GM12878 (cell line): ENCODE measurements at places on chromosomes 13 and 19.

DNA sequence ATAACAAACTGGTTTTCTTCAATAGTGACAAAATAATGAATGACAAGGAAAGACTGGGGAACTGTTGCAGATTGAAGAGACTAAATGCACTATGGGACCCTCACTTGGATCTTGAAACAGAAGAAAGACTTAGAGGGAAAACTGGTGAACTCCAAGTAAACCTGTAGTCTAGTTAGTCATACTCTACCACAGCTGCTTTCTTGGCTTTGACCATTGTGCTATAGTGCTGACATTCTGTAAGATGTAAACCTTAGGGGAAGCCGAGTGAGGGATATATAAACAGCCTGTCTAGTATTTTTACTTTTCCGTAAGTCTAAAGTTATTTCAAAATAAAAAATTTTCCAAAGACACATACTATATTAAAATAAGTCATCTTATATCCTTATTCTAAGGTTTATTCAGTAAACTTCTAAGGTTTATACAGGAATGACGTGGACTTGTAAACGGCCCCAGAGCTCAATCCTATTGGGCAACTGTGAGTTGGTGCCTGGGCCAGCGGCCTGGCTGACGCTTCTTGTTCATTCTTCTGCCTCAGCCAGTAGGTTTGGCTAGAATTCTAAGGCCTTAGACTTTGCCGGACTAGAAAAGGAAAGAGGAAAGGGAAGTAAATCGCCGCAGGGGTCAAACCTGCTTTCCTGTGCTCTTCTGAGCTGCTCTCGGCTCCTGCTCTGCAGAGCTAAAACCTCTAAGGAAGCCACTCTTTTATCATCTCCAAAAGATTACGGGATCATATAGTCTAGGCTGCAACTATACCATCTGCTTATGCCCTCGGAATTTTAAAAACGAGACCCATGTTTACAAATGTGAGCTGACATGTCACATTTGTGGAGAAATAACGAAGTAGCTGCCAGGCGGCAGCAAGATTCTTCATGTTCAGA lies 33.6 kb upstream of the UBE2L5 start:
- no peak for DNase-seq

DNA sequence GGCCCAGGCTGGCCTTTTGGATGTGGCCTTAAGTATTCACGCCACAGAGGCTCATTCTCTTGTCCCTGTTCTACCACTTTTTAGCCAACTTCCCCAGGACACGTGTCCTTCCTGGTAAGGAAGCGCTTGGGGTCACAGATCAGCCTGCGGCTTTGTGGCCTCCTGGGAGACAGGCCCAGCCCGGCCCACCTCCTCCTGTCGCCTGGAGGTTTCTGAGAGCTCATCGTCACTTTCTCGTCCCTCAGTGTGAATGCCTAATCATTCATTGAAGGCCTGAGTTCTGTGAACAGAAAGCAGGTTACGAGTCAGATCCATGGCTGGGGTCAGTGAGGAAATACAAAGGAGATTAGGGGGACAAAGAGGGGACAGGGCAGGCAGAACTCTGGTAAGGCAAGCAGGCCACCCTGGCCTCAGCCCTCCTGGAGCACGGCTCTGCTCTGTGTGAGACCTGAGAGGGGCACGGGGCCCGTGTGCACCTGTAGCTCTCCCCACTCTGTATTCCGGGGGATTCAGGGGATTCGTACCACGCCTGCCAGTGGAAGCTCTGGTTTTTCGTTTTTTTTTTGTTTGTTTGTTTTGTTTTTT lies 38.6 kb upstream of the TSHZ3 start:
- DNase-seq = no peak

GRCh38 chr13:49356223-49356622 lies 87.6 kb downstream of the CAB39L start:
- DNase-seq = no peak

- DNase-seq = no peak
These were observed 25.0 kb downstream of the AP2S1 start for GRCh38 chr19:46825731-46826055.

- DNase-seq = no peak
These were observed 28.1 kb downstream of the TFDP1 start for GRCh38 chr13:113612607-113613006.

DNA sequence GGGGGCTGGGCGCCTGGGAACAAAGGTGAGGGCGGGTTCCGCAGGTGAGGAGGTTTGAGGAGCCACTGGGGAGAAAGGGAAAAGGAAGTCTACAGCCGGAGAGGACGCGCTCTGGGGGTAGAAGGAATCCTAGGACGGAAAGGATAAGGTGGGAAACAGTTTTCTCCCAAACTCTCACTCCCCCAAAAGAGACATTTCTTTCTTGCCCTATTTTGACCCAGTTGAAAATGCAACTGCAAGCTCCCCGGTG lies 651 bp upstream of the POLR1D start:
- DNase-seq = no peak

DNA sequence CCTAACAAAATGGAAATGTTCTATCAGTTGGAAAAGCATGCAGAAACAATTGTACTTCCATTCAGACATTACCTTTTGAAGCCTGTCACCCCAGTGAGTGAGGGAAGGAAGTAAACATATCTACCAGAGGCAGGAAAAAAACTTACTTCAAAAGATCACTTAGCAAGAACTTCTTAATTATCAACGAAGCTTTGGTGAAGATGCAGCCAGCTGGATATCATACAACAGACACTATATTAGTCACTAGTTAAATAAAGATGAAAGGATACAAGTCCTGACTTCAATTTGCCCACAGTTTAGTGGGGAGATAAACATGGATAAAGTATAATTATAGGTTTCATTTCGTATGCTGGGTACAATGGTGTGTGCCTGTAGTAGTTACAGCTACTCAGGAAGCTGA lies 148.8 kb downstream of the TNFRSF19 start:
- no peak for DNase-seq

- no peak for DNase-seq
These were observed 174.3 kb downstream of the TSHZ3 start for GRCh38 chr19:31174948-31175347.

GRCh38 chr13:61276401-61276800 lies 139.2 kb downstream of the PCDH20 start:
- no peak for DNase-seq

DNA sequence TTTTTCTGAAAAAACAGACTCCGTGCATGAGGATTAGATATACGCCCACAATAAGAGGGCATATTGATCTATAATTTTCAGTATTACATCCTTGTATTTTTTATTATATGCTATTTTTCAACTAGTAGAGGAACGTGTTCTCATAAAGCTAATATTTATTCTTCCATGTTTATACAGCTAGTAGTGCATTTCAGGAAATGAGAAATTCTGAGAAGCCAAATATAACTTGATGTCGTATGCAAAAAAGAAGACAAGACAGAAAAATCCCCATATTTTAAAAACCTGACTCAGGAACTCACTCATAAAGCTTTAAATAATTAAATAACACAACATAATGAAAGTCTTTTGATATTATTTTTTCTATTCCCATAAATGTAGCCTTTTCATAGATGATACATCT lies 308.6 kb downstream of the ENOX1 start:
- DNase-seq = no peak

DNA sequence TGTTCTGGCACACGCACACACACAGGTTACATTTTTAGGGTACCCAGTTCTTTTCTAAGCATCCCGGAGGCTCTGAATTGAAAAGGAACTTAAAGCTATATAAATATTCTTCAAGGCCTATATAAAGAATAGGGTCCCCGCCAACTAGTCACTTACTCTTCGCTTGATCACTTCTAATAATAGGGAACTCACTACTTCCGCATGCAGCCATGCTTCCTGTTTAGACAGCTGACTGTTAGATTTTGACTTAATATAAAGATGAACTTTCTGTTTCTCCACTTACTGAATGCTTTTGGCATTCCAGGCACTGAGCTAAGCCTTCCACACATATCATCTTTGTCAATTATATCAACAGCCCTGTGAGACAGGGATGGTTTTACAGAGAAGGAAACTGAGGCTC lies 259.6 kb downstream of the TSHZ3 start:
- DNase-seq = no peak

DNA sequence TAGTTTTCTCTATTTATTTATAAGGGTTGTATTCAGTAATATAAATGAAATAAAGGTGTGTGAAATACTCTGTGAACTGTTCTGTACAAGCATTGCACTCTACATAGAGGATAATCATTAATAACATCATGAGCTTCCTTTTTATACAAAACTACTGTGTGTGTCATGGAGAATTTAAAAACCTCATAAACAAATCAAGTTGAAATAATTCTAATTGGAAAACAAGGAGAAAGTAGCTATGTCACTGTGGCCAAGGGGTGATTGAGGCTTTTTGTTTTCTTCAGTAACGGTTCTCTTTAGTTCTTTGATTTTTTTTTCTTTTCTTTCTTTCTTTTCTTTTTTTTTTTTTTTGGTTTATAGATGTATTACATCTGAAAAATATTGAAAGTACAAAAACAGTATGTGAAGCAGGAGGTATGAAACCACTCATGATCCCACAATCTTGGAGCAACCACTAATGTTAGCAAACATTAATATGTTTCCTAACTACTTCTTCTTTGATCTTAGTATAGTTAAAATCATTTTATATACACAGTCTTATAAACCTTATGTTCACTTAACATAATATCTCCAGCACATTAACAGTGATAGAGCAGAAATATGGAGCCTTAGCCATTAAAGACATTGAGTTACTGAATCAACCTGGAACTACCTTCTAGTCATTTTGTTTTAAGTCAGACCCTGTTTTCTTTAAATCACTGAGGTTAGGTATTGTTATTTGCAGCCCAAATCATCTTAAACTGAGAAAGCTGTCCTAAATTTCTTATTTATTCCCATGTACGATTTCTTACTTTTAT lies 45.4 kb downstream of the WDFY2 start:
- no peak for DNase-seq

GRCh38 chr19:33227242-33227650 lies 1.6 kb upstream of the SLC7A10 start:
- no peak for DNase-seq

DNA sequence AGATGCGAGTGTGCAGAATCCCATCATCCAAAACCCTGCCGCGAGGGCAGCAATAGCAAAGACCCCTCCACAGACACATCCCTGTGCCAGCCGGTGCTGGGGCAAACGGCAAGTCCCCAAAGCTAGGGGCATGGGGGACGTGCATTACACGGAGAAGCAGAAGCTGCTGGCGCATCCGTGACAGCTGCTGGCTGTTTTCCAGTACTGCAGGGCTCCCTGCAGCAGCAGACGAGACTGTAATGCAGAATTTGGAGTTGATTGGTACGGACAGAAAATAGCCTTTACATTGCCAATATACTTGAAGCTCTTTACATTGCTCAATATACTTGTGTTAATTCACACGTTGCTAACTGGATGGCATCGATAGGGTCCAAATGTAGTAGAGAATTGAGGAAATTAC lies 77.2 kb upstream of the TMTC4 start:
- no peak for DNase-seq

DNA sequence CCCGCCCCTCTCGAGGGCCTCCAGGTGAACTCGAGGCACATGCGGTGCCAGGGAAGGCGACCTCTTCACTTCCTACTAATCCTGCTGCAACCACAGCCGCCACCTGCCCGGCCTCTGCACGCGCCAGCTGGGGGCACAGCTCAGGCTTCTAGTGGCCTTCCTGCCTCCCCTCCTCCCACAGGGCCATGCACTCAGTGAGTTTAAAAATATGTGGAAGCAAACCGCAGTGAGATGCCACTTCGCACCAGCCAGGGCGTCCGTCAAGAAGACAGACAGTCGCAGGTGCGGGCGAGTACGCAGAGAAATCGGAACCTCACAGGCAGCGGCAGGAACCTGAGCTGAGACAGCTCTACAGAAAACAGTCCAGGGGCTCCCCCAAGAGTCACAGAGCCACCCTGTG lies 10.4 kb downstream of the LMNB2 start:
- DNase-seq = no peak

DNA sequence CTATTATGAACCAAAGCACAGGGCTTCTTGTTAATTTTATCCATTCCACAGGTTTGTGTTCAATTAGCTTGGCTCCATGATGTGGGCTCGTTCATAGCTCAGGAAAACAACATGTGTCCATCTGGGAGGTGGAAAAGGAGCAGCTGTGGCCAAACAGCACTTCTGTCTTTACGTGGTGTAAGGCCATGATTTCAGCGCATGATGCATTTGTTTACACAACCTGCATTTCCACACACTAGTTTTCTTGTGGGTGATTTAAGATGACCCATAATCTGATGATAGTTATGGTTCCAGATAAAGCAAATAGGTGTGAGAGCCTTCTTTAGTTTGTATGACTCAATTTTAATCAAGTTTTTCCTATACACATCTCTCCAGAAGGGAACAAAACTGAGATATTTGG lies 101.7 kb downstream of the TNFRSF19 start:
- DNase-seq = no peak

DNA sequence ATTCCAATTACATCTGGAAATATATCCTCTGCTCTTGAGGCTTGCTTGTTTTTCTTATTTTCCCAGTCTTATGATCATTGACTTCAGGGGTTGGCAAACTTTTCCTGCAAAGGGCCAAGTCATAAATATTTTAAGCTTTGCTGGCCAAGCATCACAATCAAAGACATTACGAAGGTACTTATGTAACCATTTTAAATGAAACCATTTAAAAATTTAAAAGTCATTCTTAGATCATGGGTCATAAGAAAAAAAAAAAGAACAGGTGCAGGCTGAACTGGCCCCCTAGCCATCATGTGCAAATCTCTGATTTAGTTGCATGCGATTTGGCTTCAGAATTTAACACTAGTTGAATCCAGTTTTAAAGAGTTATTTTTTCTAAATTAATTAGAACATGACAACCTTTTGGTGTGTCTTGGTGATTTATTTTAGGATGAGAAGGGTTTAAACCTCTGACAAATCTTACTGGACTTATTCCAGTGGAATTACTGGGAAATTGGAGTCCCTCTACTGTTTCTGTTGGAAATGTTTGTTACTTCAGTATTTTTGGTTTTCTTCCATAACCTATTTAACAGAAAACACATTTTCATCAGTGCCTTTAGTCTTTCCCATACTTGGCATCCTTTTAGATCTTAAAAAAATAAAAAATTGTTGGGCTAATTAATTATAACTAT lies 148.1 kb downstream of the NHLRC3 start:
- no peak for DNase-seq
